Activated T-cell treated with anti-CD3 and anti-CD28 coated beads, Interleukin-2, amount 50 U/mL, for 48 hours (primary cell): ENCODE measurements at places on chromosomes 1 and 21.

- DNase-seq, result no peak
These were observed 76.4 kb downstream of the TIAM1 start for GRCh38 chr21:31267644-31268043.

DNA sequence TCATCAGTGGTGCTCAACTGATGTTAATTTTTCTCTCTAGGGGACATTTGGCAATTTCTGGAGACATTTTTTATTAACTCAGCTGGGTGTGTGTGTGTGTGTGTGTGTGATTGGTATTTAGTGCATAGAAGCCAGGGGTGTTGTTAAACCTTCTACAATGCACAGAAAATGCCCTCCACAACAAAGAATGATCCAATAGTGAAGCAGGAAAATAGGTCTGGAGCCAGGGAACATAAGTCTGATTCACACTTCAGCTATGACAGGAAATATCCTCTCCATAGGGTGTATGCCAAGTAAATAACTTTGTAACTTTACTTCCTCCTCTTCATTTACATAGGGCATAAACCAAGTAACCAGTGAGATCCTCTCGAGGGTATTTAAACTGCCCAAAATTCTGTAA lies 25.1 kb upstream of the TMEM61 start:
- no peak for DNase-seq

GRCh38 chr1:155882235-155882634 lies 22.9 kb downstream of the SYT11 start:
- no peak for DNase-seq

- DNase-seq, result no peak
These were observed 45.1 kb downstream of the SLX9 start for GRCh38 chr21:44984792-44985440.

- DNase-seq, result no peak
These were observed 53.7 kb downstream of the ZNF697 start for GRCh38 chr1:119594376-119594775.

DNA sequence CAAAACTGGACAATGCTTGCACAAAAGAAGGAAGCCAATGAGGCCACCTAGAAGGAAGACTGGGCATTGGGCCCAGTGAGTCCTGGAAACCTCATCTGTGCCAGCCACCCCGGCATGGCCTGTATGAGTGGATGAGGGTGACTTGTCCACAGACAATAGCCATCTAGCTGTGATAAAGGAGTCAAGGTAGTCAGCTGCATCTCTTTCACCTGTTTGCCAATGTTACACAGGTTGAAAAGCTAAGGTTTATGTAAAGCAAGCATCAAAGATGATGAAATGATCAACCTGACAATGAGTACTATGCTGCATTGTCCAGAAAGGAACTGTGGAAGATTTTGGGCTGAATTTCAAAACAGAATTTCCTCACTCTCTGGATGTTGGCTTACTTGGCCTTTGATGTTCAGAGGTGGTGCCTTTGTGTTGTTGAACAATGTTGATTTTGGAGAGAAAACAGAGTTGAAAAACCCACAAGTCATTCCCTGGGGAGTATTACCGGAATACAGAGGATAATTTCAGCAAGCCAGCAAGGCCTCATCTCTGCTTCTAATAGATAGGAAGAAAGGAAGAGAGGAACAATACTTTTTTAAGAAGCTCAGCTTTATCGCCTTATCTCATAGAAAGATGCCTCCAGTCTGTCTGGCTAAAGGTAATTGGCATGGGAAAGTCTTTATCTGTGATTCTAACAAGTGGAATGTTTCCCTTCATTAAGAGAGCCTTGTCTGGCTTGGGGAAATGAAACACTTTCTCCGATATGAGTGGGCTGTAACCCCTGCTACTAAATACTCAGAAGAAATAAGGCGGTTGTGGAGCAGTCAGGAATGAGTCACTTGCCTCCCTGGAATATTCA lies 11.4 kb upstream of the SELE start:
- DNase-seq, result no peak

DNA sequence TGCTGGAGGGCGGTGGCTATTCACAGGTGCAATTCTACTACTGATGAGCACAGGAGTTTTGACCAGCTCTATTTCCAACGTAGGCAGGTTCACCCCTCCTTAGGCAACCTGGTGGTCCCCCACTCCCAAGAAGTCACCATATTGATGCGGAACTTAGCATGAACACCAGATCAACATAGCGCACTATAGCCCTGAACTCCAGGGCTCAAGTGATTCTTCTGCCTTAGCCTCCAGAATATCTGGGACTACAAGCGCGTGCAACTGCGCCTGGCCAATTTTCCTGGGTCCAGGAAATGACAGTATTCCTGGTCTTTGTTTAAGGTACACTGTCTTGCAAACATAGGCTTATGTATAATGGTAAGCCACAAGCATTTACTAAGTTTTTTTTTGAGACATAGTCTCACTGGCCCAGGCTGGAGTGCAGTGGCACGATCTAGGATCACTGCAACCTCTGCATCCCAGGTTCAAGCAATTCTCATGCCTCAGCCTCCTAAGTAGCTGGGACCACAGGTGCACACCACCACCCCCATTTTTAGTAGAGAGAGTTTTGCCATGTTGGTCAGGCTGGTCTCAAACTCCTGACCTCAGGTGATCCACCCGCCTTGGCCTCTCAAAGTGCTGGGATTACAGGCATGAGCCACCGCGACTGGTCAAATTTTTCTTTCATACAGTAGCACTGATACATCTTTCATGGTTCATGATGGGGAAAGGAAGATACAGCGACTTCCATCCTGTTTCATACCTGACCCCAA lies 12.6 kb downstream of the MCL1 start:
- no peak for DNase-seq

GRCh38 chr1:242008826-242009495 lies 10.1 kb upstream of the MAP1LC3C start:
- no peak for DNase-seq

DNA sequence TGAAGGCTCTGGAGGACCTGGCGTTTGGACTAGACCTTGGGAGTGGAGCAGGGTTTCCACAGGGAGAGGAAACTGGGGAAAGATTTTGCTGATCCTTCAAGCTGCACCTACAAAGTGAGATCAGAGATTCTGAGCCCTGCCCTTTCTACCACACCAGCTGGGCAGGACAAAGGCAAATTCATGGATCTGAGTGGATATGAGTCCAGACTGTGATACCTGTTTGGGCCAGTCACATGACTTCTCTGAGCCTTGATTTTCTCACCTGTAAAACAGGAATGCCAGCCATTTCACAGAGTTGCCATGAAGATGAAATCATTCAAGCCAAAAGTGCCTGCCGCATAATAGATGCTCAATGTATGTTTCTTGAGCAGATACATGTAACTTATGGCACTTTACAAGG lies 4.9 kb upstream of the RASSF5 start:
- no peak for DNase-seq

- no peak for DNase-seq
These were observed 412.2 kb downstream of the KIF26B start for GRCh38 chr1:245566952-245567351.

DNA sequence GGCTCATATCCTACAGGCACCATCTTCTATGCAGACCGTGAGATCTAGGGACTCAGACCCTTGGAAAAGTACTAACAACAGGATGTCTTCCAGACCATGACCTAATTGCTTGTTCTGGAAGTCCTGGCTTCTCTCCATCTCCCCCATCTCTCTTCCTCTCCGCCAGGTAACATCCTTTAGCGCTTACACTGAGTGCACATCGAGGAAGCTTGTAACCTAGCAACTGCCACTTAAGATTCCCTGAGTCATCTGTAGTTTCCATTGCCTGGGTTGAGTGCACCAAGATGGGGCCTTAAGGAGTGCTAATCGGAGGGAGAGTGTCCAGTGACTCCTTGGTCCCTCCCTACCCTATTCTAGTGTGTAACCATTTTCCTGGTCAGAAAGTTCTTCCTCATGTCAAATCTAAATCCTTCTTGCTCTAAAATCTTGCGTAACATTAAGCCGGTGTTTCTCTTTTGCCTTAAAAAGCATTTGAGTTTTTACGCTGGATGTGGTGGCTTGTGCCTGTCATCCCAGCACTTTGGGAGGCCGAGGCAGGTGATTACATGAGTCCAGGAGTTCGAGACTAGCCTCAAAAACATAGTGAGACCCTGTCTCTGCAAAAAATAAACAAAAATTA lies 9.7 kb downstream of the KLHDC8A start:
- DNase-seq, result no peak

GRCh38 chr1:98197356-98197755 lies 276.5 kb upstream of the DPYD start:
- no peak for DNase-seq

- DNase-seq, result no peak
These were observed 58.1 kb upstream of the TMEM51 start for GRCh38 chr1:15095496-15095875.

GRCh38 chr1:117580436-117580835 lies 25.4 kb upstream of the TENT5C start:
- no peak for DNase-seq

DNA sequence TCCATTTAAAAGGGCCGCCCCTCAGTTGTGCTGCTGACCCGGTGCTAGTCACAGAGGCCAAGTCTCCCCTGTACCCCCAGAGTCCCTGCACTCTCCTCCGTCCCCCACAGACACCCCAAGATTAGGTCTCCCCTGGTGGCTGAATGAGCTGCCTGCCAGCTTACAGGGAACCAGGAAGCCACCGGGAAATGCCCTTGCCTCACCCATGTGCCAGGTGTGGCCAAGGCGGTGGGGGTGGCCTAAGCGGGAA lies 32.7 kb downstream of the HSPG2 start:
- no peak for DNase-seq

- no peak for DNase-seq
These were observed 695.3 kb downstream of the PTPRU start for GRCh38 chr1:29931477-29932175.

DNA sequence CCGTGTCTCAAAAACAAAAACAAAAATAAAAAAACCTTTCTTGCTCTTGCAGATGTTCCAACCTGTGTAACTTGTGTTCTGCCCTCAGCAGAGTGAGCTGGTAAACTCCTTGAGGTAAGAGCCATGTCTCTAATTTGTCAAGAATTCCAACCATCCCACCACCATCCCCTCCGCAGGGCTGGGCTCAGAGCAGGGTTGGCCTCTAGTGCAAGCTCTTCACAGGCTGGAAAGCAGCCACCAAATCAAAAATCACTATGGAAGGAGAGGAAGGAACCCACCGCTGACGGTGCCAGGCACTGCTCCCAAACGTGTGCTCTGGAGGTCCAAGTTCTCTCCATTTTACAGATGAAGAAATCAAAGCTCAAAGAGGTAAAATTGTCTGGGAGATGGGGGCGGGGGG lies 9.4 kb downstream of the PLEKHA6 start:
- DNase-seq, result no peak

- no peak for DNase-seq
These were observed 97.4 kb downstream of the PRDM2 start for GRCh38 chr1:13797397-13797796.

DNA sequence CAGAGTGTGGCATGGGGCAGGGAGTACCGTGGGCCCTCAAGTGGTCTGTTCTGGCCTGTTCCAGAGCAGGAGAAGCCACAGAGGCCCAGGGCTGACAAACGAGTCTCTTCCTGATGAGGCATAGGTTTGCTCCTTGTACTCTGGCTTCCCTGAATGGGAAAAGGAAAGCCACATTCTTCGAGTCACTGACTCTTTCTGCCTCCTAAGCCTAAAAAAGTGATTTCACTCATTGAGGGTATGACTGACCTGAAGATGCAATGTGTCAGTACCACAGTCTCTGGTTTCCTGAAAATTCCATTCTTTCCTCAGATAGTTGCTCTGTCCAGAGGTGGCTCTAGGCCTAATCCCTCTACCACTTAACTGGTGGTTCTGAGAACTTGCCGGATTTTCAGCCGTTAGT lies 92.3 kb downstream of the KCNN3 start:
- no peak for DNase-seq

GRCh38 chr1:225454733-225455132 lies 26.9 kb upstream of the LBR start:
- DNase-seq, result peak; percentile 87

GRCh38 chr1:12810691-12811408 lies 19.7 kb downstream of the PRAMEF1 start:
- no peak for DNase-seq

DNA sequence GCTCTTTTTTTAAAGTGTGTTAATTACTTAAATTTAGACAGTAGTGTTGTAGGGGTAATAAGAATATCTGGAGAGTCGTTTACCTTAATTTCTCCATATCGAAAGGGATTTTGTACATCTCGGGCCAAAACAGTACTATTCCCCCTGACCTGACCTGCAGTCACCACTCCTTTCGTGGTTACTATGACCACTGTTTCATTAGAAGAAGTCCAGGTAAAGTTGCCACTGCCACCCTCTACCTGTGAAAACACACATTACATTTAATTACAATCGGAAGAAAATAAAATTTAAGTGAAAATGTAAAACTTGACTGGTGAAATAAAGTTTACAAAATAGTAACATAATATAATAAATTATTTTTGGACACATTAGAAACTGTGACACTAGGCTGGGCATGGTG lies 37.2 kb downstream of the NUP210L start:
- DNase-seq, result no peak

- DNase-seq, result no peak
These were observed 217.4 kb upstream of the RUNX1 start for GRCh38 chr21:35266546-35266945.
